ENCODE measurements at places on chromosomes 5 and 9. TPM values are rescaled to one million over a fixed set of nuclear protein-coding genes. Genes with fewer than 3 reads are reported as not detected.

Gene PCDHA11
- 23.2 TPM for total RNA-seq

Gene SPINK13
- total RNA-seq = not detected

Gene CDKN2A
- not detected for total RNA-seq

Gene PLPPR1
- total RNA-seq = 7.4 TPM

Gene LRRC70
- 0.91 TPM for total RNA-seq

Gene ORM2
- not detected for total RNA-seq

Gene DNAJB5
- 137 TPM for total RNA-seq

Gene CDKN2B-AS1
- not detected for total RNA-seq

Gene ROPN1L
- total RNA-seq = not detected
